Amniotic stem cell (primary cell): ENCODE measurements at places on chromosomes 2 and 18.

- DNase-seq = peak; percentile 77
These were observed 1.0 kb downstream of the RTN4 start for GRCh38 chr2:55049043-55049820.

DNA sequence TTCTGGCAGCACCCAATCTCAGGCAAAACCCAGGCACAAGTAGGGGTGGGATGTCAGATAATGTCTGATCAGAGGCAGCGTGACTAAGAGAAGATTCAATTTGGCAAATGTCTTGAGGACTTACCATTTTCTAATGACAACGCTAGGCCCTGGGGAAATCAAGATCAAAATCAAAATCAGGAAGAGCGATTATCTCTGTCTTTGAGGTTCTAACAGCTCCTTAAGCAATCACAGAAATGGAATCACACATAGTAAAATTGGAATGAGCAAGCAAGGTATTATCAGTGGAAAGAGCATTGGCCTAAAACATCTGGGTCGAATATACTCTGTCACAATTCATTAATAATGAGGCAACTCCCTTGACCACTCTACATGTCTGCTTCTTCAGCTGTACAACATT is 8.6 kb upstream of the SERPINB2 start:
- no peak for DNase-seq

- DNase-seq = no peak
These were observed 1049.0 kb downstream of the TSN start for GRCh38 chr2:122804494-122804893.

GRCh38 chr18:53380063-53380639 is 844.3 kb downstream of the MBD2 start:
- peak; percentile 2 for DNase-seq

GRCh38 chr2:128602699-128603101 is 284.0 kb upstream of the HS6ST1 start:
- no peak for DNase-seq

GRCh38 chr2:162385536-162385935 is 41.6 kb downstream of the GCA start:
- no peak for DNase-seq

DNA sequence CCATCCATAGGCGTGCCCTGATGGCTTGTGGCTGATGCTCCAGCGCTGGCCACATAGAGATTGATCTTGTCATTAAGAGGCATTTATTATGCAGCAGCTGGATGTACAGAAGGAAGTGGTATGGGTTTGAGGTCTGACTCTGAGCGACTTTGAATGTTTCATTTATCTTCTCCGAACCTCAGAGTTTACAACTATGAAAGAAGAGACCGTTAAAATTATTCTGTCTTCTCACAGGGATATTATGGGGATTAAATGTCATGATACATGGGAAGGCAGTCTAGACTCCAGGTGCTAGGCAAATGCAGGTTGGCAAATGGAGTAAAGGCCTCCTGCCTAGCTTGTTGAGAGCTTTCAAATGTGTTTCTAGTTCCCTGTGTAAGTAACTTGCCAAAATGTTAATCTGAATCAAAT is 30.3 kb downstream of the MOGAT1 start:
- no peak for DNase-seq

GRCh38 chr2:188557081-188557480 is 265.4 kb downstream of the GULP1 start:
- no peak for DNase-seq

GRCh38 chr2:80149991-80150390 is 154.6 kb downstream of the LRRTM1 start:
- DNase-seq = no peak

DNA sequence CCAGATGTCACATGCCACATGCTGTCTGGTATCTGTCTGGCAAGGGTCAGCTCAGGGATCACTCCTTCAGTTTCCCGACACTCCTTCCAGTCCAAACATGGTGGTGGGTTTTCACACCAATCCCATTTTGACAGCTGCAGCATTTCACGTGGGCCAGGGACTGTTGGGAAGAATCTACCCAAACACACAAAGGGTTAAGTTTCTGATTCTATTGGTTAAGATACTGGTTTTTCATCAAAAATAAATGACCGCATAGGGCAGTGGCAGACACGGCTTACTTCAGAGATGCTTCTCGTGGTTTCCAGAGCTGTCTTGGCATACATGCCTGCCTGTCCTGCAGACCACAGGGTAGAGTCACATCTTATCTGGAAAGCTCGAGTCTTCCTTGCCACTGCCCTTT is 79.7 kb downstream of the PSMG2 start:
- DNase-seq = no peak

- DNase-seq = no peak
These were observed 2.4 kb upstream of the SMAD7 start for GRCh38 chr18:48953104-48953706.

DNA sequence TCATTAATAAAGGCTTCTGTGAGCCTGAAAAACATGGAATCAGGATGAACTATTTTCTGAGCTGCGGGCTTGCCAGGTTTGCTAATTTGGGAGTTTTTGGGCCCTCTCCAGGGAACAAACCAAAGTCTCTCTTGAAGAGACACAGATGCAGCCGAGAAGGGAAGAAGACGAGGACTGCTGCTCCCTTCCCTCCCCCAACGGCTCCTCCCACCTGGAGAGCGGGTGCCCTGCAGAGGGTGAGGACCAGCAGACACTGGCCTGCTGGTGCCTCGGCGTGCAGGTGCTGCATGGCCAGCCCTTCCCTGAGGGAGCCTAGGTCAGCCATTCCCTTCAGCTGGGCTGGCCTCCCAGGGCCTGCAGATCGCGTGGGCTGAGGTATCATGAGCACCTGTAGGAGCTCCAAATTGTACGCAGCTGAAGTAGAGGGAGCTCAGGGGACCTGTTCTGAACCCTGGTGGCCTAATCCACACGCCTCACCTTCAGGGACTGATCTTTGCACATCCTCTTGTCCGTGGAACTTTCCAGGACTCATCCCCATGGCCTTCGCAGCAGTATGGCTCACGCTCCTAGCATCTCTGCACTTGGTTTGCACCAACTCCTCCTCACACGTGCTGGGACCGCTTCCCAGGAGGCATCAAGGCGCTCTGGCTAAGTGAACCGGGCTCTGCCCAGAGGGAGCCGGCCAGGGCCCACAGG is 19.5 kb downstream of the EMX1 start:
- no peak for DNase-seq

DNA sequence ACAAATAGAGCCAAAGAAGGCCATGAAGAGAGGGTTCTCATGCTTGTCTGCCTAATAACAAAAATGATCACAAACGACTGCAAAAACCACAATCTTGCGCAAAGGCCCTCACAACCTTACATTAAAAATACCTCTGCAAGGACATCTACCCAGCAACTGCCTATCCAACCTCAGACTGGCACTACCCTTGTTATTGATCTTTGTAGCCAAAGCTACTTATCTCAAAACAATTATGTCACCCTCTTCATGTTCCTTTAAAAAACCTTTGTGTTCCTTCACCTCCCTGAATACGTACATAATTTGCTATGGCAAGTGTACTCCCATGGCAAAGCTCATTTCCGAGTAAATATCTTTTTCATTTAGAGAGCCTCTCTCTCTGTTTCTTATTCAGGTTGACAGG is 44.1 kb downstream of the TMEM163 start:
- no peak for DNase-seq

DNA sequence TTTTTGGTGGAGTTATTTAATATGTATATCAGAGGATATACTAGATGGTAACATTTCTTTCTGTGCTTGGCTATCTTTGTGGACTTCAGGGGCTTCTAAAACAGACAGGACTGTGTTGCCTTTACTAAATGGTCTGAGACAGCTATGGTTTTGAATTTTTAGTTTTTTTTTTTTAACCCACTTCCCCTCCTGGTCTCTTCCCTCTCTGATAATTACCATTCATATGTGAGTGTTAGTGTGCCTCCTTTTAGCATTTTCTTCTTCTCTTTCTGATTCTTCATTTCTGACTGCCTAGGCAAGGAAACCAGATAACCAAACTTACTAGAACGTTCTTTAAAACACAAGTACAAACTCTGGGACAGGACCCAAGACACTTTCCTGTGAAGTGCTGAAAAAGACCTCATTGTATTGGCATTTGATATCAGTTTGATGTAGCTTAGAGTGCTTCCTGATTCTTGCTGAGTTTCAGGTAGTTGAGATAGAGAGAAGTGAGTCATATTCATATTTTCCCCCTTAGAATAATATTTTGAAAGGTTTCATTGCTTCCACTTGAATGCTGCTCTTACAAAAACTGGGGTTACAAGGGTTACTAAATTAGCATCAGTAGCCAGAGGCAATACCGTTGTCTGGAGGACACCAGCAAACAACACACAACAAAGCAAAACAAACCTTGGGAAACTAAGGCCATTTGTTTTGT is 52.7 kb downstream of the SMAD4 start:
- DNase-seq = no peak

- DNase-seq = no peak
These were observed 20.8 kb downstream of the DPP4 start for GRCh38 chr2:162053066-162053807.

DNA sequence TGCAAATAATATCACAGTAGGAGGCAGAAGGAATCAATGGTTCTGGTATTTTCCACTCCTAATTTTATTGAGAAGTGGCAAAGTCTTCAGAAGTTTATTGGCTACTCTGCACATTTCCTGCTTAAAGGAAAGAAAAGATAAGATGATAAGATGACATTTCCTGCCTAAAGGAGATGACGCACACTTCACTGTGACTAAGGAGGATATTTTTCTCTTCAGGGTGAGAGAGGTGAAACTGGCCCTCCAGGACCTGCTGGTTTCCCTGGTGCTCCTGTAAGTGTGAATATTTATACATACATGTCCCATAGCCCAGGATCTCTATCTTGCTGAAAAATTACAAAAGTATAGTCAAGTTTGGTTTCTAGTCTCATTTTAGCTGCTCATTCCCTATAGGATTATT is 27.9 kb downstream of the COL3A1 start:
- DNase-seq = peak; percentile 55

DNA sequence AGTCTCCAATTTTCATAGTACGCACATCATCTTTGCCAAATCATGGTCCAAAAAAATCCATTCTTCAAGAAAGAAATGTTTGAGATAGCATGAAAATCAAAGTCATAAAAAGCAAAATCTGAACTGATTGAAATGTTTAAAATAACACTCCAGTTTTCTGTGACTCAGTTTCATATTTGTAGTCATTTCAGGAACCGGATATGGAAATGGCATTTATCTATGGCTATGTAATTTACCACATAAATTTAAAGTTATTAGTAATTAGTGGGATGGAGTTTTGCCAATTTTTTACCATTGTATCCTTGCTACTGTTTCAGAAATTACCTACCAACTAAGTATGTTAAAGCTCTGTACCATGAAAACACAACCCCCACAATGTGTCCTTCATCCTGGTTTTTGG is 456.6 kb upstream of the ACVR2A start:
- no peak for DNase-seq

- DNase-seq = no peak
These were observed 3.8 kb upstream of the EPC2 start for GRCh38 chr2:148640767-148641166.

DNA sequence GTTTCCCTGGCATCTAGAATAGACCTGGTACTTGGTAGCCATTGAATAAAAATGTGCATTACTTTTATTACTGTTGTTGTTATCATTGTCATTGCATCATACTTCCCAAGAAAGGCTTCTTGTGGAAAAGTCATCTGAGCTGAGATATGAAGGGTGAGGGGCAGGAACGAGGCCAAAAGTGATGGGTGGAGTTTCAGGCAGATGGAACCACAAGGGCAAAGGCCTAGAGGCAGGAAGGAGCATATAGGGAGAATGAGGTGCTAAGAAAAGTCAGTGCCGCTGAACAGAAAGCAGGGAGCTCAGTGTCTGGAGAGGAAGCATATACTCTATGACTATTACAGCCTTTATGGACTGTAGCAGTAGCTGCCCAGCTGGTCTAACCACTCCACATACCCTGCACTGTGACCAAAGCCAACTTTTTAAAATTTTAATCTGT is 219.3 kb downstream of the SPP2 start:
- no peak for DNase-seq

- no peak for DNase-seq
These were observed 948.7 kb downstream of the TSN start for GRCh38 chr2:122704109-122704563.

DNA sequence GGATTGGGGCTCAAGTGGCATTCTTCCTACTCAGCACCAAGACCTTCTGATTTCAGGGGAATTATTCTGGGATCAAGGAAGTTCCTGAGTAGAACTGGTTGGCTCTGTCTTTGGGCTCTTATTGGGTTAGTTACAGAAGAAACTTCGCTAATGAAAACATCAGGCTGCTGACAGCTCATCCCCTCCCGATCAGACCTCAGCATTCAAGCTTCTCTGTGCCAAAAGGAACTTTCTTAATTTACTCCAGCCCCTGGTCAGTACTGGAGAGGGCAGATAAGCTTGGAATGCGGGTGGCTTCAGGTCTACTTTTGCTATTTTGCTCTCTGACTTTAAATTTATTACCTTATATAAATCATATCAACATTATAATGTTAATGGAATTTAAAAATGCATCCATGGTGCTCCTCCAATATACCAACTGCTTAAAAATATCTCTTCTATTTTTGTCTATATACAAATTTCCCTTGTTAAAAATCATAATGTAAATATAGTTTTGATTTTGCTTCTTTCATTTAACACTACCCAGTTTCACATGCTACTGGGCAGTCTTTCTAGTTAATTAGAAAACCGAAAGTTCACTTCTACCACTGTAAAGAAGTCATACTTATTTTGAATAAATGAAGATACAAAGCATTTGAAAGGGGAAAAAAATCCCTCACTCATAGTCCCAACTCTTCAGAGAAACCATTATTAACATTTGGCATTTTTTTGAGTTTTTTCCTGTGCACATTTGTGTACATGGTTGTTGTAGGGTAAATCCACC is 34.4 kb downstream of the PCARE start:
- no peak for DNase-seq

- no peak for DNase-seq
These were observed 72.3 kb downstream of the SLC66A3 start for GRCh38 chr2:11227595-11227994.

GRCh38 chr2:16320716-16321115 is 344.9 kb downstream of the CYRIA start:
- DNase-seq = no peak

DNA sequence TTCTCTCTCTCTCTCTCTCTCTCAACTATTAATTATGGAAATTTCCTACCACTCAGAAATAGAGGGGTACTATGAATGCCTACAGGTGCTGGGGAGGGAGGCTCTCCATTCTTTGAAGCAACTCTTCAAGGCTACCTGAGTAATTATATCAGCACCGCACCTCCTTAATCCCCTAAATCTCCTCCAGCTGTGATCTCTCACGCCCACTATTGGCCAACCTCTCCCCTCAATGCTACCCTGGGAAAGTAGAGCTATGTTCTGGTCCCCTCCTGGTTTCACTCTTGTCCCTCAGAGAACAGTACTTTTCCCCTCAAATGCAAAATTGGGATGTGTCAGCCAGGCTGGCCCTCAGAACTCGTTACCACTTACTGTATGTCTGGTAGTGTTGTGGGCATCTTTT is 1.6 kb downstream of the MOCOS start:
- no peak for DNase-seq
